ENCODE measurements at places on chromosomes 6 and 20.

DNA sequence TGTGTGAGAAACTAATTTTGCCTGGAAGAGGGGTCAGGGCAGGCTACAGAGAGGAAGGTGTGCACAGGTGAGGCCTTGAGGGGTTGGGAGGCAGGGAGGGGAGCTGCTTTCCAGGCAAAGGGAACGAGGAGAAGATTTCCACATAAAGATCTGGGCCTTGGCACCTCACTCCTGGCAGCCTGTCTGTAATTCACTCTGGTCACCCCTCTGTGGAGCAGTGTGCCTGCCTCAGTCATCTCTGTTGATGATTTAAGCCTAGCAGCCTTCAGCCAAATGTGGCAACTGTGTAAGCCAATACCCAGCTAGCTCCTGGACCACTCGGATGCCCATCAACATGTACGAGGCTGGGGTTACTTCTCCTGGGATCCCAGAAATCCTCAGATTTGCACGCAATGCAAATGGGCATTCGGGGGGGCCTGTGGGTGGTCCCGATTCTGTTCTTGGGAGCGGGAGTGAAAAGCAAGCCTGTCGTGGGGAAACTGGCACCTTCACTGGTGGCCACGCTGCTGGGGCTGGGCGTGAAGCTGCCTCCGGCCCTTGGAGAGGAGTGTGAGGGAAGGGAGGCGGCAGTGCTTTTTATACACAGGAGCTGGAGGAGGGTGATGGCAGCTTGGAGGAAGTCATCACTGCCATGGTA is 360.4 kb downstream of the ZFAND3 start:
- no peak for DNase-seq

GRCh38 chr6:43923376-43924221 is 153.6 kb downstream of the VEGFA start:
- peak; percentile 80 for DNase-seq

GRCh38 chr6:109611502-109611901 is 79.5 kb downstream of the AK9 start:
- DNase-seq: no peak

GRCh38 chr6:147651249-147652063 is 143.0 kb downstream of the SAMD5 start:
- peak; percentile 34 for DNase-seq

DNA sequence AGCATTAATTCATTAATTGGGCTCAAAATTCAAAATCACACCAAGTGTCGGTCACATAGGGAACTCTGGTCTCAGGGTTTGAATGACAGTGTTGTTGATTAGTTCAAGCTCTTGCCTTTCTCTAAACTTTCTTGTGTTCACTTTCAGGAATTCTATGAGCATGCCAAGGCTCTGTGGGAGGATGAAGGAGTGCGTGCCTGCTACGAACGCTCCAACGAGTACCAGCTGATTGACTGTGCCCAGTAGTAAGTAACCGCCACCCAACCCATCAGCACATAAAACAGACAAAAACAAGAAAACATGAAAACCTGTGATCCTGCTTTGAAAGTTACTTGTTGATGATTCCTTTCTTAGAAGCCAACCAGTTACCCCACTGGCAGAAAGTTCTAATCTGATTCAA is 52.7 kb downstream of the GNAS start:
- no peak for DNase-seq

DNA sequence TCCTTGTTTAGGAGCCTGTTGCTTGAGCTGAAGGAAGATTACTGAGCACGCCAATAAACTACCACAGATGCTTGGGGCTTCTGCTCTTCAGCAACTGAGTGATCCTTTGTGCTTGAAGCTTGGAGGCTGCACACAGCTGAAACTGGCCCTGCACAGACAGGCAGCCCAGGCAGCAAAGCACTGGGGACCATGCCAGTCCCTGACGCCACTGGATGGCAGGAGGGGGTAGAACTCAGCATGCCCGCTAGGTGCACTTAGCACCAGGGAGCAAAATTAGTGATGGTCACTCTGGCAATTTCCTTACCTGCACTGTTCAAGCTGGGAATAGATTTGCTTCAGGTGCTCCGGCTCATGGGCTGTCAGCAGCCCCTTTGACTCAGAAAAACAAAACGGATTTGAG is 91.5 kb downstream of the FAM50B start:
- DNase-seq: no peak

GRCh38 chr20:39103732-39104131 is 141.6 kb downstream of the DHX35 start:
- no peak for DNase-seq

GRCh38 chr20:7031222-7031621 is 263.7 kb downstream of the BMP2 start:
- no peak for DNase-seq

GRCh38 chr6:105646391-105646867 is 243.5 kb upstream of the PREP start:
- no peak for DNase-seq

GRCh38 chr6:144718431-144718830 is 433.3 kb downstream of the UTRN start:
- peak; percentile 14 for DNase-seq

DNA sequence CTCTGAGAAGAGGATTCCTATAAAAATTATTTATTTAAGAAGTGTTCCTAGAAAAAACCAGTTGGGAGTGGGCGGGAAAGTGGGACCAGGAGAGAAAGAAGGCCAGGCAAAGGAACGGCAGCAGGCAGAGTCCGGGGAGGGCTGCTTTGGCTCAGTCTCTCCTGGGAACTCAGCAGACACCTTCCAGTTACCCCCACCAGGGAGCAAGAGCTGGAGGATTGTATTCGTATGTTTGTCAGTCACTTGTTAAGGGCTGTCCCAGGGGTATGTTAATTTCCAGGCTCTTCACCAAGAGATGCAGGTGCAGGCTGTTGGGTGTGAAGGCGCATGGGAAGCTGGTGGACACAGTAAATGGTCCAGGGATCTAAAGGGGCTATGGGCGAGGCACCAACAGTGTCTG is 53.0 kb upstream of the CHD6 start:
- no peak for DNase-seq

GRCh38 chr6:141483598-141484061 is 649.1 kb upstream of the GJE1 start:
- peak; percentile 87 for DNase-seq

DNA sequence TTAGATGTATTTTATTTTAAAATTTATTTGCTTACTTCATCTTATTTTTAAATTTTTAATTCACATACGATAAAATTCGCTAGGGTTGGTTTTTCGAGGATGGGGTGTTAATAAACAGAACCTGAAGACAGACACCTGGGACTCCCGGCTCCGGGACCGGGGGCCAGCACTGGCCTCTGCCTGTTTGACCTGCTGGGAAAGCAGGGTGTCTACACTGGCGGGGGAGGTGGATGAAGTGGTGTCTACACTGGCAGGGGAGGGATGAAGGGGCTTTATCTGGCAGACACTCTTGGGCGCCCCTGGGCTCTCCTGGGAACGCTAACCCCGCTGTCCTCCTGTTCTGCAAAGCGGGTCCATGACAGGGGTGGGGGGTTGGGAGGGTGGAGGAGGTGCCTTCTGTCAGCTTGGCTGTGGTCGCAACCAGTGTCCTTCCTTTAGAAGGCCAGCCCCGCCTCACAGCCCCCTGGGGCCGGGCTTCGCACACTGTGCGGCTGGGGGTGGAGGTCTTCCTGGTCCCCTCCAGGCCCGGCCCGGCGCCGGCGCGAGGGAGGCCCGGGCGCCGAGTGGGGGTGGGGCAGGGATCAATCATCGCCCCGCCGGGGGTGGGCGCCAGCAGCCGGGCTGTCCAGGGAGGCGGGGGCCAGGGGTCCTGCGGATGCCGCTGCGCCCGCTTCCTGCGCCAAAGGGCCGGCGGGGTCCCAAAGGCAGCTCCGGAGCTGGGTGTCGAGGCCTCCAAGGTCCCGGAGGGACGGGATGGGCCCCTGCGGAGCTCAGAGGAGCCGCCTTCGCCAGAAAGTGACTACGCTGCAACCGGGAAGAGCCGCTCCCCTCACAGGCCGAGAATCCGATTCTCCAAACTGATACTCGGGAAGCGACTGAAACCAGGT is 1.8 kb downstream of the GATA5 start:
- DNase-seq: no peak

- no peak for DNase-seq
Observed at GRCh38 chr20:33983371-33983770, 10.3 kb upstream of the RALY start.

DNA sequence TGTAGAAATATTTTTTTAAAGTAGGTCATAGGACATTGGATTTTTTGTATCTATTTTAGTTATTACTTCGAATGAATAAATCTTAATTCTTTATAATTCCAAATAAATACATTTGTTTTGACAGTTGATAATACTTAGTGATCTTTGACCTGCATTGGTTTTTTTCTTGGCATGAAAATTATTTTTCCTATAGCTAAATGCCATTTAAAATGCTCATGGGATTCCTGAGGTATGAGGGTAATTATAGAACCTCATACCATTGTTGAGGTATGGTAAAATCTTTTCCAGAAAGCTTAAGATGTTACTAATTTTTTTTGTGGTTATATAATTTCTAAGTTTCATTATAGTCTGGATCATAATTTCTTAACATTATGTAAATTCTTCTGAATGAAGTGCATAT is 8.3 kb downstream of the PM20D2 start:
- no peak for DNase-seq

GRCh38 chr6:50815436-50816114 is 3.1 kb upstream of the TFAP2B start:
- DNase-seq: no peak

GRCh38 chr6:148790817-148791216 is 44.0 kb downstream of the UST start:
- no peak for DNase-seq

GRCh38 chr6:107488875-107489635 is 862 bp upstream of the SOBP start:
- no peak for DNase-seq

DNA sequence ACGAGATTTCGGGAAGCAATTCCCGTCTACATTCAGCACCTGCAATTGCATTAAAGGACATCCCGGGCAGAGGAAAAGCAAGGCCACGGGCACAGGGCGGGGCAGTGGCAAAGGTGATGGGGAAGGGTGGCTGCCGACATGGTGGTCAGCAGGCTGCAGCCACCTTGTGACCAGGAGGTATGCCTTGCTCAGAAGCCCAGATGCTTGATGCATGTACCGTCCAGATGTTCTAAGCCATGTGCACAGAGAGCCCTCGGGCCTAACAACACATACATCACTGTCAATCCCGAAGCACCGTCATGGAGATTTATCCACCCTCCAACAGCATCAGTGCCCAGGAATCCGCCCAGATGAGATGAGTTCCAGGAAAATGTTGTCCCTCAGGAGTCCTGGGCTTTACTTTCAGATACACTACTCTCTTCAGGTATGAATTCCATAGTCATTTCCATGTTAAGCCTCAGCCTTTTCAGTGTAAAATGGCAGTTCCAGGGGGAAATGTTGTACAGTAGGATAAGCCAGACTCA is 77.8 kb upstream of the FRMD1 start:
- no peak for DNase-seq

DNA sequence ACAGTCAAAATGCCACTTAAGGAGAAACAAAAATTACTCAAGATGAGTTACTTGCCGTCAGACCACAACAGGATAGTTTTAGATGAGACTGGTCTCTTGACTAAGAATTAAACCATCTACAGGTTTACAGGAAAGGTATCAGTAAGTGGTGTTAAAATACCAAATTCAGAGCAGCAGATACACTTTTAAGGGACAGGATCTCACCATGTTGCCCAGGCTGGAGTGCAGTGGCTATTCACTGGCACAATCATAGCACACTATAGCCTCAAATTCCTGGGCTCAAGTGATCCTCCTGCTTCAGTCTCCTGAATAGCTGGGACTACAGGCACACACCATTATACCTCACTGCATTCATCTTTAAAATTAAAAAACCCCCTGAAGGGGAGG is 4.7 kb downstream of the MCCD1 start:
- no peak for DNase-seq

GRCh38 chr20:2238601-2239000 is 57.2 kb upstream of the TGM3 start:
- no peak for DNase-seq

GRCh38 chr20:59765599-59766177 is 161.3 kb downstream of the PHACTR3 start:
- DNase-seq: no peak

- DNase-seq: no peak
Observed at GRCh38 chr20:16476032-16476431, 97.2 kb downstream of the KIF16B start.

GRCh38 chr6:1704711-1705110 is 95.0 kb downstream of the FOXC1 start:
- DNase-seq: no peak

DNA sequence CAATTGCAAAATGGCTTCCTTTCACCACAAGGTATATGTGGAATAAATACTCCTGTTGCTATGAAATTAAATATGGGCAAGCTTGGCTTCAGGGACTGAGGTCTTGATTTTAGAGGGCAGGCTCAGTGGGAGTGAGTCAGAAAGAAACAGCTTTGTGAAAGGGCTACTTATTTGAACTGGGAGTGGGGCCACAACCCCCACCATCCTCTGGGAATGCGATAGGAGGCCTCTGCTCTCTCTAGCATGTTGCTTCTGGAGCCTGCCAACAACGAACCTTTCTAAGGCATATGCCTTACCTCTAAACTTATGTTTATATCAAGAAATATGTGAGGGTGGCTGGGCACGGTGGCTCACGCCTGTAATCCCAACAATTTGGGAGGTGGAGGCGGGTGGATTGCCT is 149.7 kb downstream of the LRRC1 start:
- DNase-seq: no peak

DNA sequence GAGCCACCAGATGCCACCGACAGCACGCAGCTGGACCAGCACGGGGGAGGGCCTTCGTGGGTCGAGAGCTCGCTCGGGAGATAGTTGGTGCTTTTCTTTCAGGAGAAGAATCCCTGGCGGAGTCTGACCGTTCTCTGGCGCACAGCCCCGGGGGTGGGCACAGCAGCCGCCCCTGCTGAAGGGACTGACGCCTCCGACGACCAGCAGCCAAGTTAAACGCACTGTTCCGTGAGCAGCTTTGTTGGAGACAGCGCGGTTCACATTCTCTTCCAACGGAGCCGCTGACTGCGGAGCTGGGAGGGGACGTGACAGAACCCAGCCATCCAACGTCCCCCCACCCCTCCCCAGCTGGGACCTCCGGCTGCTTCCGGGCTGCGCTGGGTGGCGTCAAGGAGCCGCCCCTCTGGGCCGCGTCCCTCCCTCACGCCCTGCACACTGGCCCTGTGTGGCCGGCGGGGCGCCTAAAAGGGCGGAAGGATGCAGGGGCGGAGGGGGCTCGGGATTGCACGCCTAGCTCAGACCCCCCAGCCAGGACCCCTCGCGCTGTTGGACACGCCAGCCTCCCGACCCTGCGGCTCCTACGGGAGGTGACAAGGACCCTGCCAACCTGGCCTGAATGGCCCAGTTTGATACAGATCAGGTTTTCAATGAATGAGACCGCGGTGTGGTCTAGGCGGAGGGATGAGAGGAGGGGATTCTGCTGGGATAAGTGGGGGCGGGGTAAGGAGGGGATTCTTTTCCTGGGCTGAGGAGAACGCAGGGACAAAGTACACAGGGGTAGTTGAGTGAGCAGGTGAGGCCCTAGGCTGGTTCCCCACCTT is 36.4 kb upstream of the KHDC1 start:
- no peak for DNase-seq

GRCh38 chr6:124962639-124963415 is 590 bp downstream of the RNF217 start:
- DNase-seq: peak; percentile 29
